ENCODE measurements at places on chromosomes 3 and 15. TPM values are rescaled to one million over a fixed set of nuclear protein-coding genes. Genes with fewer than 3 reads are reported as not detected.

PLAAT1 gene
- total RNA-seq, result 3.7 TPM

BOC gene
- total RNA-seq, result 86.8 TPM

CHAC1 gene
- 1.5 TPM for total RNA-seq

GABRA5 gene
- not detected for total RNA-seq

MRPL46 gene
- total RNA-seq, result 16.2 TPM

ESYT3 gene
- total RNA-seq, result 0.43 TPM

SRGAP3 gene
- total RNA-seq, result 1.7 TPM

EBLN2 gene
- 4.0 TPM for total RNA-seq

GOLGA8S gene
- total RNA-seq, result 0.60 TPM

ISLR2 gene
- 0.62 TPM for total RNA-seq

LIPC gene
- total RNA-seq, result 1.2 TPM

PBRM1 gene
- 63.8 TPM for total RNA-seq

TRH gene
- 0.23 TPM for total RNA-seq

NPAP1 gene
- total RNA-seq, result not detected

ATP2B2 gene
- 0.42 TPM for total RNA-seq

TRIM42 gene
- total RNA-seq, result not detected

PDIA5 gene
- 29.5 TPM for total RNA-seq

MST1R gene
- 1.2 TPM for total RNA-seq

MYRIP gene
- total RNA-seq, result 6.7 TPM

ISLR gene
- 108 TPM for total RNA-seq

IGSF10 gene
- total RNA-seq, result 2.2 TPM

RBP2 gene
- total RNA-seq, result 1.1 TPM

MORC1 gene
- total RNA-seq, result not detected

RAD54L2 gene
- 20.0 TPM for total RNA-seq

TAGLN3 gene
- total RNA-seq, result not detected

CDHR4 gene
- total RNA-seq, result 0.29 TPM

RASSF1 gene
- total RNA-seq, result 31.3 TPM

PTPRG gene
- total RNA-seq, result 98.0 TPM

LIPH gene
- not detected for total RNA-seq

RASL12 gene
- total RNA-seq, result 93.9 TPM

ADAMTSL3 gene
- 17.4 TPM for total RNA-seq

FBXL2 gene
- 10.1 TPM for total RNA-seq

P4HTM gene
- total RNA-seq, result 26.1 TPM

CCNB2 gene
- total RNA-seq, result 0.69 TPM

ITIH3 gene
- 14.8 TPM for total RNA-seq

RTP1 gene
- total RNA-seq, result not detected

RPS17 gene
- 1,284 TPM for total RNA-seq

SPSB4 gene
- 3.1 TPM for total RNA-seq

NMB gene
- 8.7 TPM for total RNA-seq

NLGN1 gene
- total RNA-seq, result 14.5 TPM

LRTM1 gene
- total RNA-seq, result not detected

FGF12 gene
- total RNA-seq, result 1.7 TPM

GRK7 gene
- total RNA-seq, result 0.14 TPM

SENP7 gene
- total RNA-seq, result 17.0 TPM

SLC2A2 gene
- total RNA-seq, result not detected

TAMM41 gene
- total RNA-seq, result 15.5 TPM

SEMA3G gene
- 12.4 TPM for total RNA-seq
